ENCODE measurements at places on chromosomes 13 and 19. TPM values are rescaled to one million over a fixed set of nuclear protein-coding genes. Genes with fewer than 3 reads are reported as not detected.

- no peak for DNase-seq
Measured at GRCh38 chr19:38915329-38916321, 3.6 kb upstream of the CCER2 start.

DNA sequence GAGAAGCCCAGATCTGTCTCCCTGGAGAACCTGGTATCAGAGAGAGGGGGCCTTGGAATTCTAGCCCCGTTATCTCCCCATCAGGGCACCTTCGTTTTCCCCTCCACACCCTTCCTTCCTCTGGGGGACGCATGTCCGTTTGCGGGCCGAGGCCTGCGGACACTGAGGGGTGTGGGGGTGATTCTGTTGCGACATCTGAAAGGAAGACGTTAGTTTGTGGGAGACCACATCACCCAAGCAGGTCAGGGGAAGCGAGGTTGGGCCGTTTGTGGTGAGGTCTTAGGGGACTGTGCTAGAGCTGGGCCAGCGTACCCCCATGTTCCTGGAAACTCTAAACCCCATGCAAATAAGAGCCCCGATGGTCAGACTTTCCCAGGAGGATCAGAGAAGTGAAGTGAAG, 3.7 kb upstream of the HSH2D start:
- DNase-seq = no peak

GRCh38 chr19:11192957-11193939, 4.1 kb downstream of the KANK2 start:
- DNase-seq = no peak

- no peak for DNase-seq
Measured at GRCh38 chr13:70520275-70521036, 412.2 kb upstream of the KLHL1 start.

GRCh38 chr13:36769126-36769525, 49.9 kb upstream of the RFXAP start:
- DNase-seq = no peak

EXOC3L2 gene
- 0.44 TPM for total RNA-seq

CD22 gene
- total RNA-seq = 0.22 TPM

LILRA5 gene
- not detected for total RNA-seq

- DNase-seq = no peak
Measured at GRCh38 chr19:38730731-38731589, 13.3 kb downstream of the CAPN12 start.

ZNF723 gene
- not detected for total RNA-seq

PDX1 gene
- total RNA-seq = not detected

DNA sequence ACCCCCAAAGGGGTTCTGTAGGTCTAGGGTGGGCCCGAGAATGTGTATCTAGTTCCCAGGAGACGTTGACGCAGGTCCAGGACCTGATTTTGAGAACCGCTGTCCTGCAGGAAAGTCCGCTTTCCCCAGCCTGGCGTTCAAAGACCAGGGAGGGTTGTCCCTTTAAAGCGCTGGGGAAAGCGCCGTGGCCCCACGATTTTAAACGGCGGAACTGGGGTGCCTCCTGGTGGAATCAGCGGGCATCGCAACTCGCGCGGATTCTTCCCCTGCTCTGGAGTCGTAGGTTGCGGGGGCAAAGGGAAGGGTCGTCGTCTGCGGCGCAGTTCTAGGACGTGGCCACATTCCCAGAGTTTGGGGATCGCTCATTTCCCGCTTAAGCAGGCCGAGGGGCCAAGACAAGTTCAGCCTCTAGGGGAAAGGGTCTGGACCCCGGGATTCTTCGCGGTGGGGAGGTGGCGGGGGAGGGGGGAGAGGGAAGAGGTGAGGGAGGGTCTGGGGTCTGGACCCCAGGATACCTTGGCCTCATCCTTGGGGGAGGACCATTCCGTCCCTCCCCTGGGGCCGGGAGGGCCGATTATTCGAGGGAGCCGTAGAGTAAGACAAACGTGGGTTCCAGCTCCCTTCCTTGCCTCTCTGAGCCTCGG, 7.7 kb downstream of the PNMA8B start:
- peak; percentile 58 for DNase-seq

HSH2D gene
- not detected for total RNA-seq

GRCh38 chr13:62176051-62176450, 760.4 kb upstream of the PCDH20 start:
- DNase-seq = no peak

REX1BD gene
- 53.8 TPM for total RNA-seq

GRCh38 chr19:3062165-3063105, at the start of gene TLE5:
TSS of gene TLE5 (minus strand) at chr19:3062495. CDS start at chr19:3062200, 295 bp downstream.
- peak; percentile 59 for DNase-seq

GSX1 gene
- total RNA-seq = not detected

DNA sequence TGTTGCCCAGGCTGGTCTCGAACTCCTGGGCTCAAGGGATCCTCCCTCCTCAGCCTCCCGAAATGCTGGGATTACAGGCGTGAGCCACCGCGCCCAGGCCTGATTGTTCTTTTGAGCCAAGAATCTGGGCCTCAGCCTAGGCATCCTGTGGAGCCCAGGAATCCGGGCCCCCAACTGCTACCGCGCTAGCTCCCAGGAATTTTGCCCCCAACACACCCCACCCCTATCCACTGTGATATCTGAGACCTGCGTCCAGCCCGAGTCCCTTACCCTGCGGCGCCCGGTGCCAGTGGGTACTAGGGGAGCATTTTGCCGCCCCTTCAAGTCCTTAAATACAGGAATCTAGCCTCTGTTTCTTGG, 838 bp upstream of the MYADM start:
- no peak for DNase-seq

CGB3 gene
- not detected for total RNA-seq

DNA sequence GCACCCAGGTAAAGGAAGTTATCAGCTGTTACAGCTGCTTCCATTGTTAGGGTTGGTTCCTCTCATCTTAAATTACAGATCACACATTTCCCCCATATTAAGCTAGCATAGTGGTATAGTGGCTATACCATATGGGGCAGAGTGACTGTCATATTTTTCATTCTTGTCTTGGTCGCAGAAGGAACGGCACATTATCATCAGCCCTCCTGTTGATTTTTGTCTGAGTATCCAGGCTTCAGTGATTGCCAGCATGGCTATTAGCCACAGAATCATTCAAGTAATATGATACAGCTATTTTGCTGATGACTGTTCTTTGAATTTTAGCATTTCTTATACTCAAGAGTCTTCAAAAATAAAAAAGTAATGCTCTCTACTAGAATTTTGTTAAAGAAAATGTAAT, 240.9 kb downstream of the LIG4 start:
- no peak for DNase-seq

IRGC gene
- not detected for total RNA-seq

GRCh38 chr13:23628250-23628649, 58.0 kb downstream of the TNFRSF19 start:
- no peak for DNase-seq
